Motor neuron (in vitro differentiated cells): ENCODE measurements at places on chromosomes 6 and 20. TPM values are rescaled to one million over a fixed set of nuclear protein-coding genes. Genes with fewer than 3 reads are reported as not detected.

QRSL1 gene
- 13.8 and 15.0 TPM in 2 replicates for total RNA-seq

GPLD1 gene
- total RNA-seq = 5.5 and 6.3 TPM in 2 replicates

GTSF1L gene
- not detected in 2 replicates for total RNA-seq

POM121L2 gene
- total RNA-seq = 0.09 and 0.10 TPM in 2 replicates

MCUR1 gene
- 9.9 and 10.0 TPM in 2 replicates for total RNA-seq

ADGB gene
- 0.10 and 0.19 TPM in 2 replicates for total RNA-seq

HLA-DQB1 gene
- 0.27 and 0.31 TPM in 2 replicates for total RNA-seq

TMC2 gene
- total RNA-seq = 0.31 and 0.58 TPM in 2 replicates

DSP gene
- total RNA-seq = 9.3 and 9.6 TPM in 2 replicates

C6orf58 gene
- total RNA-seq = 0.18 and 1.0 TPM in 2 replicates

TNXB gene
- 2.0 and 3.4 TPM in 2 replicates for total RNA-seq

SLC22A1 gene
- 0.11 and 0.19 TPM in 2 replicates for total RNA-seq

OSER1 gene
- total RNA-seq = 28.9 and 34.0 TPM in 2 replicates

HSP90AB1 gene
- 787 and 822 TPM in 2 replicates for total RNA-seq
